Spleen (tissue), 13 donors: ENCODE measurements at places on chromosomes 5 and 9.

DNA sequence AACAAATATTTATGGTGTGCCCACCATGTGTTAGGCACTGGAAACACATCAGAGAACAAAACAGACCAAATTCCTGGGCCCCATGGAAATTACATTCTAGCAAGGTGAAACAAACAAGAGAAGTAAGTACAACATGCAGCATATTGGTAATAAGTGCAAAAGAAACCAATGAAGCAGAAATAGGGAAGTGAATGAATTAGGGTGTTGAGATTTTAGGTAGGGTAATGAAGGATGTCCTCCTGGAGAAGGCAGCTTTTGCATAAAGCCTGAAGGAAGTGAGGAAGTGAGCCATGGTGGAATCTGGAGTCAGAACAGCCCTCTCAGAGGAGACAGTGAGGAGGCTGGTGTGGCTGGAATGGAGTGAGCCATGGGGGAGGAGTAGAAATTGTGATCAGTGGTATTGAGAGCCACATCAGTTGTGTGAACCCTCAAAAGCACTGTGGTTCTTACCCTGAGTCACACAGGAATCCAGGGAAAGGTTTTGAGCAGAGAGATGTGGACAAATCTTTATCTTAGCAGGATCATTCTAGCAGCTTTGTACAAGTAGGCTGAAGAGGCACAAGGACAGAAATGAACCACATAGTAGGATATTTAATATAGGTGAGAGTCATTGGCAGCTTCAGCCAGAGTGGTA lies 52.7 kb upstream of the ARL15 start:
- no peak for DNase-seq

GRCh38 chr9:107180206-107180605 lies 102.9 kb upstream of the RAD23B start:
- DNase-seq, result no peak

DNA sequence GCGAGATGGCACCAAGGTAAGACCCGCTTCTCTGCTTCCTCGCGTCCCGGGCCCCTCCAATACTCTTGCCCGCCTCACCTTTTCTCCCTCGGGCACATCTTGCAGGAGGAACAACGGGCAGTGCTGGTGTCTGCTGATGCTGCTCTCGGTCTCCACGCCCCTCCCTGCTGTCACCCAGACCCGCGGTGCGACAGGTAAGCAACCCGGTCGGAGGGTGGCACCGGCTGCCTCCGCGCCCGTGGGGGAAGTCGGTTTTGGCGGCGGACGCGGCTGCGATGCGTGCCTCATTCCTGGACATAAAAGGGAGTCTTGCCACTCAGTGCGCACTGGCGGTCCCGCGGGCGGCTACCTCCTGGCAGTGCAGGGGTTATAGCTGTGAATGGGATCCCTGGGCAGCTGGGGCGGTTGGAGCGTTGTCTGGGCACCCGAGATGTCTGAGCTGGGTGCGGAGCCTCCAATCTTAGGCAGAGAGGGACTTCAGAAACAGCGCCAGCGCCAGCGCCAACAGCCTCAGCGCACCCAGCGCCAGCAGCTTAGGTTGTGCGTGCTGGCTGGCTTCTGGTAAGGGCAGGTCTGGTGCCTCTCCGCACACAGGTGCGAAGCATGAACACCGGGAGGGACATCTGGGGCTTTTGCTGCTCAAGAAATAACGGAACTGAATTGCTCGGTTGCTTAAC lies 488 bp downstream of the COL15A1 start:
- no peak for DNase-seq

- peak; percentile 72 for DNase-seq
These were observed 429.6 kb downstream of the LRRC70 start for GRCh38 chr5:63008195-63008594.

GRCh38 chr9:6764011-6764410 lies 6.2 kb downstream of the KDM4C start:
- DNase-seq, result no peak

DNA sequence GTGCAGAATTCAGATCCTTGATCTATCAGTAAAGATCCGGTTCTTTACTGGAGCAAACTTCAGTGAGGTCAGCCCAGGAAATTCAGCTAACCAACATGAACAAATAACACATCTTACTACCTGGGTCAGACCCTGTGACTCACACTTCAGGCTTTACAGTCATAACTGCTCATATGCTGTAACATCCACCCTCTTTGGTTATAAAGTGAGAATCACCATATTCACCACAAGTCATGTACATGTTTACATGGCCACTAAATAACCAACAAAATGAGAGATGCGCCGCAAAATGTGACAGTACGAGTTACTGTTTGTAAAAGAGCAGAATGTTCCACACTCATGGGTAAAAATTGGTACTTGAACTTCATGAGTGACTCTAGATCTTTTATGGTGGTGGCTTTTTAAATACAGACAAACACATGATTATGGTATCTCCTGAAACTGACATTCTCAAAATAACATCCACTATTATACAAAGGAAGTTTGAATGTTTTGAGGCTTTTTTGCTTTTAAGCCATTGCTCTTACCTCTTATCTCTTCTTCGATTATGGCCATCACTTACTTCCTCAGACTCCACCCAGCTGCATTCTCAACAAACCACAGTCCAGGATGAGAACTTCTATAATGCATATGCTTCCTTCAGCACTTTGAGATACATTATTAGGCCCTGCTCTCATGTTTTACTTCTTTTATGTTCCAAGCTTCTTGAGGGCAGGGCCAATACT lies 516.6 kb downstream of the RAB3C start:
- DNase-seq, result no peak

DNA sequence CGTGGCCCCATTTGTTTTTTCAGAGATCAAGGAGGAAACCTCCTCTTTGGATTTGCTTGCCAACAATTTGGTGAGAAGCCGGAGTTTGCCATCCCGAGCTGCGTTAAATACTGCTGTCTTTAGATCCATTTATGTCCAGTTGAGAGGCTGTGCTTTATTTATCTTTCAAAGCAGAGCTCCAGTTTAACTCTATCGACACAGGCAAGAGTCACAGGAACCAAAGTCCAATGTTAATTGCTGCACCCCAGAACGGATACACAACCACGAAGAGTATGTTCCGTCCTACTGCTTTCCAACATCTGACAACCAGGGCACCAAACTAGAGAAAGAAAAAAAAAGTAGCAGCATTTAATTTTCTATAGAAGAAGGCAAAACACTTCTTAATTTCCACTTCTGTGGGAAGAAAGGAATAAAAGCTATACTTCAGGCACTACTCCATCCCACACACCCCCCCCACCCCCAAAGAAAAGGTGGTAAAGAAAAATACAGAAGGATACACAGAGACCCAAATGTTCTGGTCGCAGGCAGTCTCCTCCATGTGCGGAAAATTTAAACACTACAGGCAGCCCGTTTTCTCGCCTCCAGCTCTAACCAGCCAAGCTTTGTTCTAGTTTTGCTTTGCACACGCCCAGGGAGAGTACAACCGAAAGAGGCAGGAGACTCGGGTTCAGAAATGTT lies 1.1 kb downstream of the FEM1C start:
- DNase-seq, result peak; percentile 74

DNA sequence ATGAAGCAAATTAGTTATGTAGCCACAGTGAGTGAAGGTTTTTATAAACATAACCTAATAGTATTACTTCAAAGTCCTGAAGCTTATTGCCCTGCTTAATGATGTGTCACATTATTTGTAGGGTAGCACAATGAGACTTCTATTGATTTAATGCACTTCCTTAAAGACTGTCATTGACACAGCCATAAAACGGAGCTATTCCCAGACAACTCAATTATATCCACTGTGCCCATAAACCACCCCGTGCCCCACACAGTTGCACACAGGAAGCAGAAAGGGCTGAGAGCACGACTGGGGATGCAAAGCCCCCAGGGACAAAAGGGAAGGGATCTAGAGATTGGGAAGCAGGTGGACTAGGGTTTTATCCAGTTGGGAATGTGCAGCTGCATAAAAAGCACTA lies 37.0 kb downstream of the TRIM32 start:
- DNase-seq, result no peak

DNA sequence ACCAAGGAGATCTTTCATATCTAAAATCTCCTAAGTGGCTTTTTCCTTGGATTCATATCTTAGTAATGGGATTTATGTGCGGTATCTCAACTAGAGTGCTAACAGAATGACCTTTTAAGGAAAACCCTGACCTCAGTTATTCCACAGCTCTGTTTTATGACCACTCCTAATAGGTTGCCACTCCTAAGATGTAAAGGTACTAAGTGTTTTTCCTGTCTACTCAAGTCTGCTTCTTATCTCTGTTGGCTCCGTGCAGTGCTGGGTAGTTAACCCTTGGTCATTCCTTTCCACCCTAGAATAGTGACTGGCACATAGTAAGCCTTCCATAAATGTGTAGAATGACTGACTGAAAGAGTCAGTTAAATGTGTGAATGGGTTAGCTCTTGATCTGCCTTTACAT lies 161.4 kb downstream of the DOCK2 start:
- no peak for DNase-seq

DNA sequence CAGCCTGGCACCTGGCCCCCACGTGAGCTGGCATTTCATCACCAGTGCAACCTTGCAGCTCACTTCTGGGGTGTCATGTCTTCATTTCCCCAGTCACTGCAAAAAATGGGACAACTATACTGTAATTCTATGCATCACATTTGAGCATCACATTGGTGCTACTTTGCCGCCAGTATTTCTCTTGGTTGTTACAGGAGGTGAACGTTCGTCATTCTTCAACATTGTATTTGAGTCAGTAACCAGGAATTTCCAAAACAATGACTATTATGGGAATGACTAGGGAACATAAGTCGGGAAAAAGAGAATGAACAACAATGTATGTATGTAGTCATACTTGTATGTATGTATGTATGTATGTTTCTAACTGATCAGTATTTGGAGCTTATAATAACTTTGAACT lies 1278.0 kb downstream of the EFNA5 start:
- DNase-seq, result no peak

DNA sequence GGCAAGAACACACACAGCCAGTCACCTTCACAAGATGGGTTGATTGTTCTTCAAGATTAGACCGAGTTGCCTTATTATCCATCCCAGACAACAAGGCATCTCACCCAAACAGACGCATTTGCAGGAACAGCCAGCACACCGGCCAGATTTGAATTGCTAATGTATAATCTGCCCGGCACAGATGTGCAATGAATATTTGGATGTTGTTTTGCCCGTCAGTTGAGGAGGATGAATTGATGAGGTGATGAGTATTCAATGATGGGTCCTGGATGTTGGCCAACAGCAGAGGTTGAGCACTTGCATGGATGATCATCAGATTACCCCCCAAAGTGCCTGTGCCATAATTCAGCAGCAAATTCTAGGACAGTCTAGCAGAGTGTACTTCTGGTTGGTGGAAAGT lies 20.1 kb downstream of the ALG2 start:
- DNase-seq, result no peak

- no peak for DNase-seq
These were observed 162.9 kb upstream of the RORB start for GRCh38 chr9:74334271-74334670.

GRCh38 chr5:93422652-93423280 lies 158.3 kb downstream of the NR2F1-AS1 start:
- DNase-seq, result no peak

DNA sequence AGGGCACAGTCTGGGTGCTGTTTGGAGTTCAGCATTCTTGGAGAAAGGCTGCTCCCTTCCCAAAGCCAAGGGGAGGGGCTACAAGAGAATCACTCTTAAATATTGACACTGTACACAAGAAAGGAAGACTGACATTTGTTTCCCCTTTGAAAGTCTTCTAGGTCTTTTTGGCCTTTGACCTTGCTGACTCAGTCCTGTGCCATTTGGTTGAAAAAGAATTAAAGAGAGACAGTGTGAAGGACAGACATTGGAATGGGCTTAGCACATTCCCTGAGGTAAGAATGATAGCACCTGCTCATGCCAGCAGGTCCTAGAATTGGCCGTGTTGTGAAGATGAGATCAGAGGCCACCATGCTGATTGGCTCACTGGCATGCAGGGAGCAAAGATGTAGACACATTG lies 271.4 kb upstream of the ZNF608 start:
- no peak for DNase-seq
